Glutamatergic neuron (in vitro differentiated cells): ENCODE measurements at places on chromosomes 7 and 10. TPM values are rescaled to one million over a fixed set of nuclear protein-coding genes. Genes with fewer than 3 reads are reported as not detected.

Gene FXYD4
- total RNA-seq = not detected

Gene NYAP1
- total RNA-seq = 36.6 TPM

DNA sequence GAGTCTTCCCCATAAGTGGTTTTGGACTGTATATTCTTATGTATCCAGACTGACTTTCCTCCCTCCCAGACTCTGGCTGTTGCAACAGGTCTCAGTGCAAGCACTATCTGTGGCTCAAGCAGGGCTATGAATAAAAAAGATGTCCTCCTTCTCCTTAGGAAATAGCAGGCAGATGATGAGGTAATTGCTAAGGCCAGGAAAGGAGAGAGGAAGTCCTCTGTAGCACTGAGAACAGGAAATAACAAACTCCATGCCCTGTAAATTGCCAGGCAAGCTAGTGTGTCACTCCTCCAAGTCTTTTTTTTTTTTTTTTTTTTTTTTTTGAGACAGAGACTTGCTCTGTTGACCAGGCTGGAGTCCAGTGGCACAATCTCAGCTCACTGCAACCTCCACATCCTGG lies 900.1 kb downstream of the TYW1 start:
- H3K36me3 ChIP-seq = peaks cover 7% of the 10 kb centered on the region
- no peak overlapping the region for H3K4me3 ChIP-seq
- DNase-seq = no peak
- no peak overlapping the region for H3K27ac ChIP-seq
- peaks cover 5% of the 10 kb centered on the region for H3K27me3 ChIP-seq

DNA sequence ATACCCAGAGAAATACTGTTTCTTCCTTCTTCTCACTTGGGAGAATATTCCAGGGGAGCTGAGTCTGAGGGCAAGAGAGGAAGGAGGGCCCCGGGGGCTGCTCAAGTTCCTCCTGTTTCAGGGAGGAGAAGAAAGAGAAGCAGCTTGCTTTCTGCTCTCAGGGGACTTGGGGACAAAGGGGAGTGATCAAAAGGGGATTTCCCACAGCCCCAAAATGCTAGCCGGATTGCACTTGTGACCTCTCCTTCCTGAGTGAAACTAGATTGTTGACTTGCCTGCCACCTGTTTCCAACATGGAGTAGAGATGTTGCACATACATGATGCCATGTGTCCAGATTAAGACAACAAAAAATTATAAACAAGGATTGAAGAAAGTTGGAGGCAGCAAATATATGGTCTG lies 28.7 kb upstream of the PDCD4 start:
- H3K4me1 ChIP-seq = peaks cover 73% of the 10 kb centered on the region
- H3K36me3 ChIP-seq = no peaks in the 10 kb centered on the region
- no peaks in the 10 kb centered on the region for H3K27me3 ChIP-seq
- no peak for DNase-seq

DNA sequence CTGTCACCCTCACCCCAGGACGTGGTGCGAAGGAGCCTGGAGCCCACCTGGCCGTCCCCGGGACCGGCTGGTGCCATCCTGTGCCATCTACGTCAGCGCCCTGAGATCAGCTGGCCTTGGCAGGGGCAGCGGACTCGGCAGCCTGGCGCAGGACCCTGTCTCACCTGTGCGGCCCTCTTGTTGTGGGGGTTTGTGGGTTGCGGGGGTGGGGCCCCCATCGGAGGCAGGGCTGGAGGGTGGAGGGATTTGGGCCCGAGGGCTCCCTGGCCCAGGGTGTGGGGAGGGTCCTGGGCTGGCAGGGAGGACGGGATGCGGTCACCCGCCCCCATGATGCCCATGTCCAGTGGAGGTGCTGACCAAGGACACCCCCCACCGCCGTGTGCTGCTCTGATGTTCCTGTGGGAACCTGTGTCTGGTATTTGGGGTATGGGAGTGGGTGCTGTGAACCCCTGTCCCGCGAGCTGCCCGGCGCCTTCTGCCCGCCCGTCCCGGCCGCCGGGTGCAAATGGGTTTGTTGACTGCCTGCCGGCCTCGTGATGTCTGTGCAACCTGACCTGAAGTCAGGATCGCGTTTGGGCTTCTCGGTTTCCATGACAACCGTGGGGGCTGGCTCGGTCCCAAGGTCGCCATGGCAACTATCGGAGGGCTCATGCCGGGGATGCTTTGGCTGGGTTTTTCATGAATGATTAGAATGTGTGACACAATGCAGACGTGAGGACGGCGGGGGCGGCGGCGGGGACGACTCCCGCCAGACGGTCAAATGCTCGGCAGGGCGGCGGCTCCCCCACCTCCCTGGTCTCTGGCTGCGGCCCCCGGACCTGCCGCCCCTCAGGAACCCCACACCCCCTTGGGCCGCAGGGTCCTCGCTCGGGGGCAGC lies 7.3 kb downstream of the MAFK start:
- H3K27ac ChIP-seq = no peak overlapping the region
- peak; percentile 71 for DNase-seq
- peaks cover 13% of the 10 kb centered on the region for H3K4me1 ChIP-seq
- no peaks in the 10 kb centered on the region for H3K36me3 ChIP-seq

GRCh38 chr7:111863269-111863668 lies 301.0 kb upstream of the IMMP2L start:
- no peak overlapping the region for H3K27ac ChIP-seq
- H3K27me3 ChIP-seq = no peaks in the 10 kb centered on the region
- H3K4me3 ChIP-seq = no peak overlapping the region
- peaks cover 14% of the 10 kb centered on the region for H3K36me3 ChIP-seq
- no peak for DNase-seq
- H3K4me1 ChIP-seq = no peaks in the 10 kb centered on the region

- no peak overlapping the region for H3K4me3 ChIP-seq
- H3K36me3 ChIP-seq = no peaks in the 10 kb centered on the region
- no peak for DNase-seq
- no peaks in the 10 kb centered on the region for H3K27me3 ChIP-seq
Measured at GRCh38 chr7:10584886-10585285, 388.8 kb upstream of the PHF14 start.

DNA sequence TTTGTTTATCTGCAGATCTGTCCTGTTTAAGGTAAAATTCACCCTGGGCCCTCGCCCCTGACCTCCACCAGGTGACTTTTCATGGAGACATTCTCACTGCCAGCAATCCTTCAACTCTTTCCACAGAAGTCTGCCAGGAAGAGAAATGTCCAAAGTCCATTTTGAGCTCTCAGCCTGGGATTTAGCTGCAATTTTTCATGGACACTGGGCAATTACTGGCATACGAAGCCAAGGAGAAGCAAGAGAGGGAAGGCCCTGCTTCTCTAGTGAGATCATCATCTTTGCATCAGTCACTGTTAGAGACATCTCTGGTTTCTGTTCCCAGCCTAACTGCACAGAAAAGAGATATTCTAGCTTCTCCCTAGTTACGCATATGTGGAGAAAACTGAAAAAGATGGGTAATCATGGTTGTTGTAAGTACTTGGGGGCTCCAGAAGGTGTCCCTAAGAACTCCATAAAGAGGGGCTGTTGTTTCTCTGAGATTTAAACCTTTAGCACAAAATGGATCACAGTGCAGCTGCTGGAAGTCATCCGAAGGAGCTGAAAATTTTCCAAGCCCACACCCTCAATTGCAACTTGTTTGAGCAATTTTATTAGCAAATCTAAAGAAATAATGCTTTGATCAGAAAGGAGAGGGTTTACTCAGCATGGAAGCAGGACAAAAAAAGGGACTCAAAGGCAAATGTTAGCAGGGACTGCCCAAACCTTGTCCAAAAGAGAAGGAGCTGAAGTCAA lies 168.9 kb downstream of the SNX10 start:
- DNase-seq = no peak
- peaks cover 5% of the 10 kb centered on the region for H3K4me1 ChIP-seq
- H3K27ac ChIP-seq = no peak overlapping the region
- no peak overlapping the region for H3K4me3 ChIP-seq
